ENCODE measurements at places on chromosomes 12 and 14. TPM values are rescaled to one million over a fixed set of nuclear protein-coding genes. Genes with fewer than 3 reads are reported as not detected.

The PAH gene
- not detected for total RNA-seq

The CELA1 gene
- total RNA-seq = not detected

The TAS2R50 gene
- total RNA-seq = not detected

The PTPRR gene
- total RNA-seq = 0.18 TPM

The NKX2-1 gene
- not detected for total RNA-seq

The ART4 gene
- total RNA-seq = not detected

The TAS2R8 gene
- not detected for total RNA-seq

The CFAP54 gene
- total RNA-seq = 1.6 TPM

The PLCZ1 gene
- total RNA-seq = not detected

The MORN3 gene
- 0.33 TPM for total RNA-seq

The GYS2 gene
- total RNA-seq = 0.05 TPM

The LALBA gene
- not detected for total RNA-seq

The NXPH4 gene
- 2.7 TPM for total RNA-seq

The PCNX4 gene
- 45.9 TPM for total RNA-seq

The SEC23A gene
- 82.6 TPM for total RNA-seq
